Central memory CD8-positive, alpha-beta T cell (primary cell): ENCODE measurements at places on chromosomes 1 and 21.

DNA sequence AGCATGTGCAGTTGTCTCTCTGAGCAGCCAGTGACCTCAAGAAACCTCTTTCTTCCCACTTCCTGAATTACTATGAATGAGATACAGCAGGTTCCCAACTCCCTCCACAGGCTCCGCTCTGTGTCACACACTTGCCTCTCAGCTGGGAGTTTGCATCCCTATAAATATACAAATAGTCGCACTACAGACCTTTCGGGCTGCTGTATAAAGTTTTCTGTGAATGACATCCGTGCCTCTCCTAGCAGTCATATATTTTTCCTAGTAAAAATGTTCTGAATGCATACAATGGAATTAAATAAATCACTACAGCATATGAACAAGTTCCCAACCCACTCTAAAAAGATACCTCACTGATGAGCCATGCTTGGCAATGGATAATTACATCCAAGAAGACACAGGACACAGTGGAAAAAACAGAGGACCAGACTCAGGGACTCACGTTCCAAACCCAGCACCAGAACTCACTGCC is 66.8 kb downstream of the CAPZB start:
- no peak for DNase-seq

GRCh38 chr1:81287411-81288080 is 513.2 kb upstream of the ADGRL2 start:
- no peak for DNase-seq

- DNase-seq: no peak
Measured at GRCh38 chr1:177088966-177089365, 75.5 kb downstream of the ASTN1 start.

- no peak for DNase-seq
Measured at GRCh38 chr1:51425273-51425672, 93.8 kb downstream of the EPS15 start.
